ENCODE measurements at places on chromosomes 4 and X.
A peak's percentile ranks its signal among the peaks of the same experiment; 100 is the strongest.

DNA sequence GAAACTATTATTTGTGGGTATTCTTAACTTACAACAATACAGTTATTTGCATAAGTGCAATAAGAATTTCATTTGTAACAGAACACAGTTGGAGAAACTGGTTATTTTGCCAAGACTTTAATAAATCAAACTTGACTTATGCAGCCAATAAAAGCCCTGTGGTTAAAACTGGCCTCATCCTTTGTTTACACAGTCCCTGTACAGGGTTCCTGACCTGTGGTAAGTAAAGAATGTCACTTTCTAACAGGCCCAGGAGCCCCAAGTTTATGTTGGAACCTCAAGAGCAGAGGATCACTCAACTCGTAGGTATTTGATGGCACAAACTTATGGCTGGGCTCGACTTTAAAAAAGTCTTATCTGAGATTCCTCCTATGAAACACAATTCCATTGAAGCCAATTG, 88.6 kb upstream of the PTCHD1 start:
- DNase-seq: no peak

DNA sequence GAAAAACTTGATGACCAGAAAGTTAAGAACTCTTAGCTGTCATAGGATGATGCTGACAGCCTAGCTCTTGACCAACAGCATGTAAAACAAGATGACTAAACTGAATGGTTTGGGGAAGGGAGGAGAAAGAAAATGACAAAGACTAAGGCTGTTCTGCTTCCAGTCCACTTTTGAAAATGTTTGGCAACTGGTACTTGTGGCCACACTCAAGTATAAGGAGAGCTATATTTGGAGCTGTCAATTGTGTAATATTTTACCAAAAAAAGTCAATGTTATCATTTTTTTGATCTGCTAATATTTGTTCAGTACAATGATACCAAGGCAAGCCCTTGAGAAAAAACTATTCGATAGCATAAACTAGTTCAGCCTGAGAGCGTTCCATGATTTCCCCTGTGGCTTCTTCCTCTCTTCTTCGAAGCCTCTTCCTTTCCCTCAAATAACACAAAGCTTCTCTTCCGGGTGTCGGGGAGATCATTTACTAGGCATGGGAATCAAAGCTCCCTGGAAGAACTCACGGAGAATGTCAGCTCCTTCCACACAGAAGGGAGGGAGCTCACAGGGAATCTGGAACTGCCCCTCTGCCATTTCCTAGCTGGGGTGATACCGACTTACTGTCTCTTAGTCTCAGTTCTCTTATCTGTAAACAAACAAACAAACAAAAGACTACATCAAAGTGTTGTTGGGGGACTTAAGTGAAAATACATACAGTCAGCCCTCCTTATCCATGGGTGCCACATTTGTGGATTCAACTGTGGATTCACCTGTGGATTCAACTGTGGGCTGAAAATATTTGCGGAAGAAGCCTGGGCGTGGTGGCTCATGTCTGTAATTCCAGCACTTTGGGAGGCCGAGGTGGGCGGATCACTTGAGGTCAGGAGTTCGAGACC, 82.6 kb downstream of the SCD5 start:
- no peak for DNase-seq

GRCh38 chrX:115251458-115252233, 17.8 kb upstream of the LRCH2 start:
- no peak for DNase-seq

DNA sequence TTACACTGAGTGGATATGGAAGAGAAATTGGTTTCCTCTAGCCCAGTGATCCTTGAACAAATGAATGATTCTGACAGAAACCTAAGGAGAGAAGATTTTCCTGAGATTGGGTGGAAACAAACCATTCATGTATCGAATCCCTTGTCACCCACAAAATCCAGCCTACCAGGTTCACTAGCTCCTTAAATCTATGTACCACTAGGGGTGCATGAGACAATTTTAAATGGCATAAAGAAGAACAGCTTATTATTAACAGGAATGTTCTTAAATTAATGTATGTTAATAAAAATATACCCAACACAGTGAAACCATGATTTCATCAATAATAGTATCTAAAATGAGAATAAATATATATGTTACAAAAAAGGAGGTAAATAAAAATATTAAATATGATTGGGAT, 118.4 kb upstream of the LNX1 start:
- DNase-seq: no peak

- DNase-seq: no peak
These were observed 55.1 kb downstream of the PJA1 start for GRCh38 chrX:69110116-69110530.

GRCh38 chrX:15838017-15838416, 16.6 kb downstream of the AP1S2 start:
- DNase-seq: peak; percentile 43

- DNase-seq: no peak
These were observed 1239.1 kb upstream of the TENM3 start for GRCh38 chr4:181004056-181004455.

DNA sequence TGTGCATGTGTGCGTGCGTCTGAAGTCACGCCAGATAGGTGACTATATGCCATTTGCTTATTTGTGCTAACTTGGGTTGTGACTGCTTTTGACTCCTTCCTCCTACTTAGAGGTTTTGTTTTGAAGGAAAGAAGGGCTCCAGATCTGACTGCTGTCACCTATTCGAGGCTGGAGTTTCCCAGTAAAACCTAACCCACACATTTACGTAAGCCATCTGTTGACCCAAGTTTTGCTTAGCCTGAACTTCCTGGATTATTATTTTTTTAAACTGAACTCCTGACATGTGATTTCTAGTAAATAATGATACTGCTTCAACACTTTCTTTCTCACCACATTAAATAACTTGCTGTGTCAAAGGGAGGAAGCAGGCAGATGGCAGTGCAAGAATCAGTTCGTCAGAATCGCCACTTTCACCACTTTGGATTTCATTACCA, 41.5 kb downstream of the DTHD1 start:
- no peak for DNase-seq

- peak; percentile 37 for DNase-seq
These were observed 672 bp downstream of the TCEAL3 start for GRCh38 chrX:103608306-103608963.

DNA sequence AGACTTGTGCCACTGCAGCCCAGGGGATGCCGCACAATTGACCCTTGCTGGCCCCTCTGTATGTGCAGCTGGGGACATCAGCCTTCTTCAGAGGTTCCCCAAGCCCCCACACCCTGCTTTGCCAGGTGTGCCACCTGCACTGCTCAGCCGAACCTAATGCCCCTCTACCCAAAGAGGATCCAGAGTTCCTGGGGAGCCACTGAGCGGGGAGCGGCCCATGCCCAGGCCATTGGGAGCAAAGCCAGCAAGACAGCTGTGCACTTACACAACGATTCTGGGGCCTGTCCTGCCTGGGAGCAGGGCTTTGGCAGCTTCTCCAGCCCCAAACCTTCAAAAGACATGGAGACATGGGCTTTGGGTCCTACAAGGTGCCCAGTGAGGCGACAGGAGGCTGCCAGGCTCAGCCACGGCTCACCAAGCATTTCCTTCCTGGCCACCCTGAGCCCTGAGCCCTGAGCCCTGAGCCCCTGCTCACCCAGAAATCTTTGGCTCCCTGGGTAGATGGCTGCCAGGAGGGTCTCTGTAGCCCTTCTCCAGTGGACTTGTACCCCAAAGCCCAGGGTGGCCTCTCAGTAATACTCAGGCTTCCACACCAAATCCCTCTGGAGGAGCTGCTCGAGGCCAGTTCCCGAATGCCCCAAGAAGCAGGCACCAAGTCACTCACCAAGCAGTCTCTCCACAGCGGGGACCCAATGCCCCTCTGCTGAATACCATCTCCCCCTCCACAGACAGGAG, 13.0 kb downstream of the PNMA6E start:
- peak; percentile 14 for DNase-seq

GRCh38 chr4:38133711-38134480, 173.7 kb downstream of the PTTG2 start:
- DNase-seq: no peak

DNA sequence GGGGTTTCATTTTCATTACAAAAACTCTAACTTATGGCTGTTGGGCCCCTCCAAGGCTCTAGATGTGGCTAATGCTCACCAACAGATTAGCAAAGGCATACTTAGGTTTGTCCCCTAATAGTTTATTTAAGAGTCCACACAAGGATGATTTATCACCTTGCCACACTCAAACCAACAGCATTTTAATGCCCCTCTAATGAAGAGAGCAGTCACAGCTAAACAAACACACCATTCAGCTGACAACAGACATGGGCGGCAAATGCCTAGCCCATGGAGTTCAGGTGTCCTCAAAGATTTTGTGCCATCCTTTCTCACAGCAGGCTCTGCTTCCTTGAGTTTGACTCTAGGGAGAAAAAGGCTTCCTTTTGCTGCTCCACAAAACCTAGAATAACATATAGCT, 61.8 kb upstream of the CITED1 start:
- no peak for DNase-seq

DNA sequence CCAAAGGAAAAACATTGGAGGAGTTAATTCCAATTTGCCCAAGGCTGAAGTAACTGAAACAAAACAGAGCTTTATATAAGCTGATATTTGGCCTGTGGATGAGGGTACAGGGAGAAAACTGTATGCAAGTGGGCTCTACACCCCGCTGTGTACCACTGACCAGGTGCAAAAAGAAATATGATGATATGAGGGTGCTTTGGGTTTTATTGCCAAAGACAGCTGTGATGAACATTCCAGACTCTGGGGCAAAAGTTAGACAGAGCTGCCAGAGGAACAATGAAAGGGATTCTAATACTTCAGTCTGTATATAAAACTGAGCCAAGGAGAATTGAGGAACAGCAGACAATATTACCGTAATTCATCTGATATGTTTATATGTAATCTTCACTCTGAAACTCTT, 117.4 kb downstream of the MID1 start:
- no peak for DNase-seq

- no peak for DNase-seq
These were observed 114.2 kb upstream of the TENT5D start for GRCh38 chrX:80306007-80306406.

GRCh38 chr4:72341432-72341820, 227.6 kb downstream of the ADAMTS3 start:
- DNase-seq: no peak

GRCh38 chr4:19993242-19993641, 258.5 kb upstream of the SLIT2 start:
- DNase-seq: no peak

DNA sequence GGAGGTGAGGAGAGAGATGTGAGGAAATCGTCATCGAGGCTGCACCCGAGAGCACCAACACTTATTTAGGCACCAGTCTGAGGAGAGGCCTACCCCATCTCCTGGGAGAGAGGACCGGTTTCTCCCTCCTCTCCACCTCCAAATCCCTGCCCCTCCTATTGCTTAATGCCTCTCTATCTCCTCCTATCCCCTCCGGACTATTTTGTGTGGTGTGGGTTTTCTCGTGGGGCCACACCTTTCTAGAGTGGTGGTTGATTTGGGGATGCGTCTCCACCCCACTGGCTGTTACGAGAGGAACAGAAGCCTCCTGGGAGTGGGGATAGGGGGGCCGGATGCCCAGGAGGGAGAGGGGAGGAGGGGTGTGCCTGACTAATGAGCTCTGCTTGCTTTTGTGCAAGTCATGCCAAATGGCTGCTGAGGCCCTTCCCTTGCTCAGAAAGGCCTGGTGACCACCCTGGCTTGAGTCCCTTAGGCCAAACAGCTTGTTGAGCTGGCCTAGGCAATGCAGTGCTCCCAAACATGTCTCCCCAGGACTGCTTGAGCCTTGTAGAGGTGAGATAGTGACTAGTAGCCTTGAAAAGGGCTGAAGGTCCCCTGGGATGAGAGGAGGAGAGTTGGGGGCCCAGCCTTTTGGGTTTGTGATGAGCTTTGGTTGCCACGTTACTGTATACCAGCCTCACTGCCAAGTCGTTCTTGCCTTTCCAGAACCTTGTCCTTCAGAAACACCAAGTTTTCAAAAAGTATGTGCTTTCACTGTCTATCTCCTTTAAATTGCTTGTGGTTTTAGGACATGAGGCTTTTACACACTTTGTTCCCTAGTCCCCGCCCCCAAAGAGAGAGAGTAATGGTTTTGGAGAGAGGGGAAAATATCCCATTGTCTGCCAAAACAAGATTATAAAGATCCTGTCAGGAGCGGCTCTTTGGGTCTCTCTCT, 1.2 kb downstream of the MSN start:
- peak; percentile 56 for DNase-seq

- no peak for DNase-seq
These were observed 94.5 kb downstream of the RAPGEF2 start for GRCh38 chr4:159197260-159197884.

- DNase-seq: no peak
These were observed 659.8 kb upstream of the EPHA5 start for GRCh38 chr4:66330125-66330524.

GRCh38 chr4:151039733-151040132, 24.6 kb upstream of the LRBA start:
- DNase-seq: no peak

DNA sequence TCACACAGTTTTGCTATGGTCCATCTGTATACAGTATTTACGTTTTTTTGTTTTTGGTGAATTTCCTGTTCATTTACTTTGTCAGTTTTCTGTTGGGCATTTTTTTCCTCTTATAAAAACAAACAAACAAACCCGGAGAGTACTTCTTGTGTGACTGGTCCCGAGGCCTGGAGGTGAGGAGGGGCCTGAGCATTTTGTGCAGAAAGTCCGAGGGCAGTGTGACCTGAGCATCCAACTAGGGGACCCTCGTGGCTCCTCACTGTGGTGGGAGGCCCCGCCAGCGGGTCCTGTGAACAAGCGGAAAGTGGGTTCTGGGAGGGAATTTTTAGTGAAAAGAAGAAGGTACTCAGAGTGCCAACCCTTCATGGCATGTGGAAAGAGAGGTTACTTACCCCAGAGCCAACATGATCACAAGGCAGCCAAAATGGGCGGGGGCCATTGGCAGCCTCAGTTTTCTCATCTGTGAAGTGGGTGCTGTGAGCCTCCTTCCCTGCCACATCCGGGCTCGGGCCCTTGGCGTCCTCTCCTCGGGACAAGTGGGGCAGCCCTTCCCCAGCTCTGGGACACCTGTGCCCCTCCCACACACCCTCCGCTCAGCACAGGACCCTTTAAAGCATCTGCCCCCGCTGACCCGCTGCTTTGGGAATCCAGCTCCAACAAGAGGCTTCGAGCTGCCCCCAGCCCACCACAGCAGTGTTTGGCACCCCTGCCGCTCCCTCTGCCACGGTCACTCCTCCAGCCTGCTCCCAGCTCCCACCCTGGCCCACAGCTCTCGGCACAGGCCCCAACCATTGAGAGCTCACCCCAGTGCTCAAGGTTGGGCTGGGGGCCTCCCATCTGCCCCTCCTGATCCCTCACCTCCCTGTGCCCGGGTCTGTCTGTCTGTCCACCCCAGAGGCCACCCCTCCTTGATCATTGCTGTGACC, 22.8 kb upstream of the GPR78 start:
- DNase-seq: no peak

DNA sequence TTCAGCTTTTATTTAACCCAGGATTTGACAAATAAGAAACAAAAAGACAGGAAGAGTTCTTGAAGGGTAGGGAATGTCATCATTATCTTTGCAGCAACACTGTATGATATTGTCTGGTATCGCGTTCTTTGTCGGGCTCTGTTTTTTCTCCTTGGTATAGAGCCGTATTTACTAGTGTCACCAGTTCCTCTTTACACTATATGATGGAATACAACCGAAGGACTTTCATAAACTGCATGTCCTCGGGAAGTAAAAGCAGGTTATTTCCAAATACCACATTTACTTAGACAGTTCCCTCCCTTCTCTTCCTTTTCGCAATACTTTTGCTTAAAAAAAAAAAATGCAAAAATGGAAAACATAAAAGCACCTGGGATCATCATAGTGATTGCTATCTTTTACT, 96.6 kb upstream of the IL13RA1 start:
- no peak for DNase-seq

All from H9 (cell line).